ENCODE measurements at places on chromosomes 5 and 9.

DNA sequence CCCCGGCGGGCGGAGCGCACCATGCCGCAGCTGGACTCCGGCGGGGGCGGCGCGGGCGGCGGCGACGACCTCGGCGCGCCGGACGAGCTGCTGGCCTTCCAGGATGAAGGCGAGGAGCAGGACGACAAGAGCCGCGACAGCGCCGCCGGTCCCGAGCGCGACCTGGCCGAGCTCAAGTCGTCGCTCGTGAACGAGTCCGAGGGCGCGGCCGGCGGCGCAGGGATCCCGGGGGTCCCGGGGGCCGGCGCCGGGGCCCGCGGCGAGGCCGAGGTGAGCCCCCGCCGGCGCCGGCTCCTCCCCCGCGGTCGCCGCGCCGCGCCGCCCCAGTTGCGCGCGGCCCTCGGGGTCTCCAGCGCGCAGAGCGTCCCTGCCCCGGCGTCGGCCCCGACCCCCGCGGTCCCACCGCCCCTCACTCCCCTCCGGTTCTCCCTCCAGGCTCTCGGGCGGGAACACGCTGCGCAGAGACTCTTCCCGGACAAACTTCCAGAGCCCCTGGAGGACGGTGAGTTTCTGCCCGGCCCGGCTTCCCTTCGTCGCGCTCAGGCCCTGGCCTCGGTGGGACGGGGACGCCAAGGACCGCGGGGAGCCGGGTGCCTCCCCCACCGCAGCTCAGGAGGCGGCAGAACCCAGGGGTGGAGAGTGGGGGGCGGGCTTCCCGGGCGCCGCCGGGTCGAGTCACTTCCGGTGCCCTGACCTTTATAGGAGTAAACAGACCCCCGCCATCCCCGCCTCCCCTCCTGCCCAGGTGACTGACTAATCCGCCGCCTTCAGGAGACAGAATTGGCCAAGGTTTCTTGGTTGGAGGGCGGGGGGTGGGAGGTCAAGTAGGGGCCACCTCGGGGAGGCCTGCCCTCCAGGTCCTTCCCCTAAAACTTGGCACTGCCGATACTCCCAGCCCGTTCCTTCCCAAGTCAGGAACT, 665 bp downstream of the TCF7 start:
- peaks cover 56% of the 10 kb centered on the region for H3K4me1 ChIP-seq
- H3K36me3 ChIP-seq = peaks cover 44% of the 10 kb centered on the region
- H3K4me3 ChIP-seq = peak overlapping the region; percentile 80
- H3K27me3 ChIP-seq = no peaks in the 10 kb centered on the region

DNA sequence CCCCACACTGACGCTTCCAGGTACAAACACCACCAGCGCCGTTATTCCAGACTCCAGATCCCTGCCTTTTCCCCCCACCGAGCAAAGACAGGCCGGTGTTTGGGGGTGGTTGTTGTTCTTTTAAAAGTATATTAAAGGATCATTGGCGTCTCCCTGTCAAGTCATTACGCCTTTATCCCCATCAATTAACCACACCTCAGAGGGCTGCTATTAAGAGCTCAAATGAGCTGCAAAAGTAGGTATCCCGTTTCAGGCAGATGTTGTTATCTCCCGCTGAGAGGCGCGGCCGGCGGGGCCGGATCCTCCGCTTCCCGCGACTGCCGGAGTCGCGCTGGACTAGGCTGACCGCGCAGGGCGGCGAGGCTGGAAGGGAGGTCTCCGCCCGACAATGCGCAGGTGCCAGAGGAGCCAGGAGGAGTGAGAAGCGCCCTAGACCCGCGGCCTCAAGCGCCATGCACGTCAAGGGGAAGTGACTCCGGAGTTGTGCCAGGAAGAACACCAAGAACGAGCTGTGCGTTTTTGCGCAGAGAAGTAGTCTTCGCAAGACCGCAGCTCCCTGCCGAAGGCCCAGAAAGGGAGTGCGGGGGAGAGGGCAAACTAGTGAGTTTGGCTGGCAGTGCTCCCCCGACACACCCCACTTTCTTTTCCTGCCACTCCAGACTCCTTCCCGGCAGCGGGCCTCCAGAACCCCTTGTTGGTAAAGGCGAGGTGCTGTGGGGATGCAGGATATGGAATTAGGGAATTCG, 8.2 kb downstream of the NR2F1-AS1 start:
- DNase-seq = no peak
- no peaks in the 10 kb centered on the region for H3K36me3 ChIP-seq
- no peak overlapping the region for H3K27ac ChIP-seq
- no peak overlapping the region for H3K4me3 ChIP-seq

- H3K27me3 ChIP-seq = peaks cover 9% of the 10 kb centered on the region
- DNase-seq = no peak
- no peak within 1 kb of the TSS for H3K4me3 ChIP-seq
- no peaks in the 10 kb centered on the region for H3K4me1 ChIP-seq
These were observed at the start of gene FAM163B for GRCh38 chr9:133609311-133610098. Gene FAM163B, minus strand, starts transcription at chr9:133609389. Its CDS starts 29,166 bp downstream, at chr9:133580223.

- H3K4me3 ChIP-seq = no peak overlapping the region
- H3K4me1 ChIP-seq = no peaks in the 10 kb centered on the region
- no peaks in the 10 kb centered on the region for H3K36me3 ChIP-seq
- DNase-seq = no peak
These were observed 79.1 kb upstream of the PLPP6 start for GRCh38 chr9:4583001-4583400.

DNA sequence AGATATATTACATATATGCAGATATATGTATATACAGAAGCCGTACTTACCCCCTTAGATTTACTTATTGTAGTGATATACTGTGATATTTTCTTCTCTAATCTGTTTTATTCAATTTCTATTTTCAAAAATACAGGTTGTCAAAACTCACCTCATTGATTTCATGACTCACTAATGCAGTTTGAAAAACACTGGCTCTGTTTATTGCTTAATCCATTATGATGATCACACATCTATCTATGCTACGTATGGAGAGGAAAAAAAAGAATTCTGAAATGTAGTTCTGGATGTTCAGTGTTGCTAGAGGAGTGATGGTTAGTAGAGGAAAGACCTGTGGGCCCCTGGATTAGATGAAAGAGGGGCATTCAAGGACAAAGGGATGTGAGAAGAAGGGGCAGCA, 121.0 kb upstream of the RPS23 start:
- H3K27ac ChIP-seq = no peak overlapping the region
- no peaks in the 10 kb centered on the region for H3K27me3 ChIP-seq
- DNase-seq = no peak
- H3K36me3 ChIP-seq = no peaks in the 10 kb centered on the region
- no peak overlapping the region for H3K4me3 ChIP-seq

- no peaks in the 10 kb centered on the region for H3K4me1 ChIP-seq
- H3K4me3 ChIP-seq = no peak overlapping the region
- no peak overlapping the region for H3K27ac ChIP-seq
- H3K36me3 ChIP-seq = no peaks in the 10 kb centered on the region
These were observed 219.2 kb upstream of the RAI14 start for GRCh38 chr5:34436761-34437501.

- H3K27ac ChIP-seq = no peak overlapping the region
- no peak for DNase-seq
- H3K27me3 ChIP-seq = peaks cover 41% of the 10 kb centered on the region
- peak overlapping the region; percentile 29 for H3K4me3 ChIP-seq
- H3K36me3 ChIP-seq = no peaks in the 10 kb centered on the region
- H3K4me1 ChIP-seq = no peaks in the 10 kb centered on the region
These were observed 351 bp upstream of the MSX2 start for GRCh38 chr5:174723979-174724483.

- no peak overlapping the region for H3K27ac ChIP-seq
- H3K36me3 ChIP-seq = no peaks in the 10 kb centered on the region
- no peaks in the 10 kb centered on the region for H3K27me3 ChIP-seq
- DNase-seq = no peak
These were observed 27.1 kb downstream of the LAMC3 start for GRCh38 chr9:131036071-131036470.

DNA sequence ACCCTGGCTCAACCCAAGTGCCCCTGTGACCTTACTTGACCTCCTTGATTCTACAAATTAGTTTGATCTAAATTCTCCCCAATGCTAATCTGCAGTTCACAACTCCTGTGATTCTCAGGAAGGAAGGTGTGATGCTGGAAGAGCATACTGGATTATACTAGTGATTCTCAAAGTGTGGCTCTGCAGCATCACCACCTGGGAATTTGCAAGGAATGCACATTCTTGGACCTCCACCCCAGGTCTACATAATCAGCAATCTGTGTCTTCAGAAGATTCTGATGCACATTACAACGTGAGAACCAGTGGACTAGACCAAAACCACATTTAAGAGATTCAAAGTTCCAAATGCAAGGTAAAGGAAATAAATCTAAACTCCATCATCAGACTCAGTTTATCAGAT, 198.6 kb downstream of the AGTPBP1 start:
- H3K36me3 ChIP-seq = no peaks in the 10 kb centered on the region
- no peak for DNase-seq
- H3K4me1 ChIP-seq = no peaks in the 10 kb centered on the region

DNA sequence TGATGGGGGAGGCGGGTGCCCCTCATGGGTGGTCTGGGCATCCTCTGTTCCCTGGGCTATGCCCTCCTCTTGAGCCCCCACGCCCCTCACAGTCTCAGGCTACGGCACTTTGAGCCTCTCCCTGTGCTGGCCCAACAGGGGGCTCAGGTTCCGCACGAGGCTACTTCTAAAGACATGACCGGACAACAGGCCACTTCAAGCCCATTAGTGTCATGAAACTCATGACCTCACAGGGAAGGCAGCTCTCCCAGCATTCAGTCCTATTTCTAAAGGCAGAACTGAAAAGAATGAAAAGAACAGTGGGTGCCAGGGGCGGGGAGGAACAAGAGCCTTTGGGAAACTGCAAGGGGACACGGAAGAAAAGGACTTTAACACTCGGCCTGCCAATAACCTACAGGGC, 45.0 kb downstream of the COL23A1 start:
- no peak for DNase-seq
- no peaks in the 10 kb centered on the region for H3K4me1 ChIP-seq
- H3K27me3 ChIP-seq = no peaks in the 10 kb centered on the region
- H3K4me3 ChIP-seq = no peak overlapping the region

DNA sequence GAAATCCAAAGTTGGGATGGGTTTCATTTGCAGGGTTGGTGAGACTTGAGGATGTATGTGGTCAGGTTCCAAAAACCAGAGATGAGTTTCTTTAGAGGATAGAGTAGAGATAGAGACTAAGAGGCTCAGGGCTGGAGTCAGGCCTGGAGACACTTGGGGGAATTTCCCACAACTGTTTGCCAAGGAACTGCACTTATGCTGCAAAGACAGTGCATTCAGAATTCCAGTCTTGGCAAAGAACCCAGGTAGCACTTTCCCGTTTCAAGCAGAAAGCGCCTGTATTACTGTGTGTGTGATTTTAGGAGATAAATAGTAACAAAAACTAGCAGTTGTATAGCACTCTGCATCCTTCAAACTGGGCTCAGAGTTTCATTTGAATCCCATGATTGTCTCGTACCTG, 55.4 kb downstream of the SNCAIP start:
- H3K27me3 ChIP-seq = no peaks in the 10 kb centered on the region
- H3K4me1 ChIP-seq = no peaks in the 10 kb centered on the region
- no peaks in the 10 kb centered on the region for H3K36me3 ChIP-seq
- H3K4me3 ChIP-seq = no peak overlapping the region

- H3K36me3 ChIP-seq = no peaks in the 10 kb centered on the region
- no peak overlapping the region for H3K27ac ChIP-seq
- H3K27me3 ChIP-seq = no peaks in the 10 kb centered on the region
- no peaks in the 10 kb centered on the region for H3K4me1 ChIP-seq
- H3K4me3 ChIP-seq = no peak overlapping the region
- DNase-seq = no peak
These were observed 89.4 kb downstream of the CDKN2A start for GRCh38 chr9:21904776-21905175.

DNA sequence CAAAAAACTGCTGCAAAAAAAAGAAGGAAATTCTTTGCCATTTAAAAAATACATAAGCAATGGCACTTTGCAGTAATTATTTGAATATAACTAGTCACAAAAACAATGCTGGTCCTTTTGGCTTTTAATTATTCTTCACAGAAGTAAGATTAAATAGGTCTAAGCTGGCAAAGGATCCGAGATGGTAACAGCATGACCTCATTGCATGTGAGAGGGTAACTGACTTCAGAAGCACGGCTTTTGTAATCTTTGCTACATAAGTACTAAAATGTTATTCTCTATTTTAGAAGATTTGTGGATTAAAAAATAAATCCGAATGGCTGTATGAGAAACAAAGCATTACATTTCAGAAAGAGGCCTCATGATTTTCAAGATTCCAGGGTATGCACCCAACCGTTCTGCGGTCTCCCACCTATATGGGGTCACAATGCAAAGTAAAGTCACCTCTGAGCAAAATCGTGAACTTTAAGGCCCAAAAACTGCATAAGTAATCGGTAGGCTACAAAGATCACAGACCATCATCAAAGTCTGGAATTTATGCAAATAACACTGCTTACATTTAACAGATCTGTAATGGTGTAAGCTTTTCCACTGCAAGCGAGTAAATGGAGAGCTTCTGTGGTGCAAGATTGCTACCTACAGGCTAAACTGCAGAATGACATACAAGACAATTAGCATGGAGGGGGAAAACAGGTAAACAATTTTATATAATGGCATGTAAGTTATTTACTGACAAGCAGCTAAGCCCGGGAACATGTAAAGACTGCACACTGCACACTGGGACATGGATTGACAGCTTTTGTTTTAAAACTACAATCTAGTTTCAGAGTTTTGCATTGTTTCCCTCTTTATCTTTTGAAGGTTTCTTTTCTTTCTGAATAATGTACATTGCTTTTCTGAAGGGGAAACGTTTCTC, 231.6 kb downstream of the SLF1 start:
- H3K27ac ChIP-seq = no peak overlapping the region
- H3K36me3 ChIP-seq = no peaks in the 10 kb centered on the region
- H3K4me3 ChIP-seq = no peak overlapping the region
- no peak for DNase-seq

DNA sequence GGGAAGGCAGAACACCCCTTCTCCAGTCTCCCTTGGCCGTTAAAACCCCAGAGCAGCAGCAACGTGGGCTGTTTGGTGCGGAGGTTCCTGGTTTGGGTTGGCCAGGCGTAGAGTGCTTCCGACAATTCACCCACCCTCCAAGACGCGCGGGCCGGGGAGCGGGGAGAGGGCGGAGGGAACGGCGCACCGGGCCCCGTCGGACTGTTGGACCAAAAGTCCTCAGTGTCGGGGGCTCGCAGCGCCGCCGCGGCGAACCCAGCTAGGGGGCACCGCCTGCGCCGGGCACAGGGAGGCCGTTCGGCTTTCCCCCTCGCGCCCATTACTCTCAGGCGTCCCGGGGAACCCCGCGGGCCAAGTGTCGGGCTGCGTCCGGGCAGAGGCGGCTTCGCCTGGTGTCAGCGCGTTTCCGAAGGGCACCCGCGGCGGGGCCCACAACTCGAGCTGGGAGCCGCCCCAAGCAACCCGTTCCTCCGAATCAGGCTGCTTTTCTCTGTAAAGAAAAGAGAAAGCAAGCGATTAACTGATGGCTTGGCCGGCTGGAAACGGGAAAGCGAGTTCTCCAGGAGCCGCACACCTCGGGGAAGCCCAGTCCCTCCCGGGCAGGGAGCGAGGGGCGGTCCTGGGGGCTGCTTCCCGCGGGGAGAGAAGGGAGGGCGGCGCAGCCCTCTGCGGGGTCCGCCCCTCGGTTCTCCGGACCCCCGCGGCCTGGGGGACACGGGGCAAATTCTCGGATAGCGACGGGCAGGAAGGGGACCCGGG, 145.5 kb downstream of the ERCC6L2 start:
- peak overlapping the region; percentile 66 for H3K27ac ChIP-seq
- peak overlapping the region; percentile 77 for H3K4me3 ChIP-seq
- peaks cover 37% of the 10 kb centered on the region for H3K4me1 ChIP-seq
